NCI-H146 (cell line): ENCODE measurements at places on chromosomes 13 and 19.

DNA sequence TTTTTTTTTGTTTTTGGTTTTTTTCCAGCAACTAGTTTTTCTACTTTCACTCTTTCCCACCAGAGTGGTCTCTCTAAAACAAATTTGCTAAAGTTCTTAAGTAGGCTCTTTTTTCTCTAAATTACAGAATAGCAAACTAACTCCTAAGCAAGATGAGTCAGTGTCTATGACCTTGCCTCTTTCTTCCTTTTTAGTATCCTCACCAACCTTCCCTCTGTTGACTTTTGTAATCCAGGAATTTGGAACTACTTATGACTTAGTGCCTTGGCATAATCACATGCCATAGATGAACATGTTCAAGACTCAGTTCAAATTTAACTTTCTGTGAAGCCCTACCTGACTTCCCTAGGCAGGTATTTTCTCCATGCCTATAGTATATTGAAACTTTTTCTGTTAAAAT, 32.3 kb upstream of the AKAP11 start:
- no peak for DNase-seq

- DNase-seq: peak; percentile 85
Measured at GRCh38 chr13:95301183-95301967, at the start of gene ABCC4. TSS of gene ABCC4 (minus strand) at chr13:95301451. CDS start at chr13:95301314, 137 bp downstream.

DNA sequence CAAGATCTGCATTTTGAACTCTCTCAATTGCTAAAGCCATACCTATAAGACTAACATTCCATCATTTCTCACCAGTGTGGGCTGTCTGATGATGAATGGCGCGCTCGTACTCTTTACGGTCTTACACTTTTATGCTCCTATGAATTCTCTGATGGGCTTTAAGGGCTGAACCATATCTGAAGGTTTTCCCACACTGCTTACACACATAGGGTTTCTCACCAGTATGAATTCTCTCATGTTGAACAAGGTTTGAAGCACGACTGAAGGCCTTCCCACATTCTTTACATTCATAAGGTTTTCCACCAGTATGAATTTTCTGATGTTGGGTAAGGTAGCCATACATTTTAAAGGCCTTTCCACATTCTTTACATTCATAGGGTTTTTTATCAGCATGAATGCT, 18.8 kb upstream of the ZNF607 start:
- no peak for DNase-seq

- DNase-seq: no peak
Measured at GRCh38 chr19:55902080-55902751, 29.9 kb downstream of the NLRP13 start.

DNA sequence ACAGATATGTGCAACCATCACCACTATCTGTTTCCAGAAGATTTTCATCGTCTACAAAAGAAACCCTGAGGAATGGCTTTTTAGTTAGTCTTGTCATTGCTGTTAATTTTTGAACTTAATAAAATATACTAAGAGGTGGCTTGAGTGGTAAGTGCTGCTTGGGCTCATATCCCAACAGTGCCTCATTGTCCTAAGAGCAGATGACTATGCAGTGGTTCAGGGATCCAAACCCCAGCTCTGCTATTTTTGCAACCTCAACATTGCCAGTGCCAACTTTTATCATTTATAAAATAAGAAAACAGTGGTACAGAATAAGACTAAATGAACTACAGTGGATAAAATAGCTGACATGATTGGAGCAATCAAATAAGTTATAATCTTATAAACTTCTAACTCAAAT, 123.2 kb upstream of the SLC7A1 start:
- DNase-seq: no peak

DNA sequence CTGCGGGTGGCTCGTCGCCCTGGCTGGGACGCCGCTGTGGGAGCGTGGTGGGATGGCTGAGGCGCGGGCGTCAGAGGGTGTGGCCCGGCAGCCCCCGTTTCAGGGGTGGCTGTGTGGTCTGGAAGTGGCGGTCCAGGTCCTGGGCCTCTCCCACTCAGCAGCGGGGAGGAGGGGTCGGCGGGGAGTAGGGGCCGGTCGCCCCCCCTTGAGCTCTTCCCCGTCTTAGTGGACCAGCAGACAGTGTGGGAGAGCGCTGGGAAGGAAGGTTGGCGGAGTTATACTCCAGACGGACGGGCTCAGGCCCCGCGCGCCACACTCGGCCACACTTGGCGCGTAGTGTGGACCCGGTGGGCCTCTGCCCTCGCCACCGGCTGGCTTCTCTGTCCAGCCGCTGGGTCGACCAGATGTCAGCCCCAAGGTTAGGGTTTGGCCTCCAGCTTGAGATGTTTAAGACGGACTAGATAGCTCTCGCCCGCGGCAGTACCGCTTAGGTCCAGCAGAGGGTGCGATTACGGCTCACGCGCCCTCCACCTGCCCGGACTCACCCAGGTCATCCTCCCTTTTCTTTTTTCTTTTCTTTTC, 21.7 kb upstream of the ZNF429 start:
- DNase-seq: no peak

GRCh38 chr13:20534038-20534608, 8.5 kb upstream of the CRYL1 start:
- DNase-seq: no peak

GRCh38 chr13:74986609-74987008, 495.4 kb downstream of the TBC1D4 start:
- DNase-seq: no peak

DNA sequence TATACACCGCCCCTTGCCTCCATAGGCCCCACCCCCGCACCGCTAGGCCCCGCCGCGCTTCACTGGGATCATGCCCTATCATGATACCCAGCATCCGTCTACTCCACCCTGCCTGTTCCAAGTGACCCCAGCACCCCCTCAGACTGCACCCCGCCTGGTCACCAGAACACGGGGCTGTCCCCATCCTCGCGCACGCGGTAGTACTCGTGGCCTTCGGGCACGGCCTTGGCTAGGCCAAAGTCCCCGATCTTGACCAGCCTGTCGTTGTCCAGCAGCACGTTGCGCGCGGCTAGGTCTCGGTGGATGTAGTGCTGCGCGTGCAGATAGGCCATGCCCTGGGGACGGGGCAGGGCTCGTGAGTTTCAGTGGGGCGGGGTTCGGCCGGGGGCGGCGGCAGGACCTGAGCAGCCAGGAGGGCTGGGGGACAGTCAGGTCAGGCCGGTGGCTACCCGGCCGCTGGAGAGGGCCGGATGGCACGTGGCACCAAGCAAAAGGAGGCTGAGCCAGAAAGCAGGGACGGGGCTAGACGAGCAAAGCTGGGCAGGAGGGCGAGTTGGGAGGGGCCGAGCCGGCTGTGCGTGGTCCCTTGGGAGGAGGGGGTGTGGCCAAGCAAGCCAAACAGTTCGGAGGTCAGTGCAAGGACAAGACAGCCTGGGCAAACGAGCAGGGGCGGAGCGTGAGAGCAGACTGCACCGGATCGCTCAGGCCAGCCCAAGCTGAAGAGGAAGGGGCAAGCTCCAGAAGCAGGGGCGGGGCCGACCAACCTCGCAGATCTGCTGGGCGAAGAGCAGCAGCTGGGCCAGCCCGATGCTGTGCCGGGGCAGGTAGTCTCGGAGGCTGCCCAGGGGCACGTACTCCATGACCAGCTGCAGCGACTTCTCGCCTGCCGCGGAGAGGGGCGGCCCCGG, 13.6 kb upstream of the ICAM3 start:
- DNase-seq: no peak

GRCh38 chr13:75670496-75670895, 34.4 kb downstream of the LMO7 start:
- DNase-seq: no peak

GRCh38 chr13:61128850-61129645, 286.6 kb downstream of the PCDH20 start:
- peak; percentile 8 for DNase-seq

GRCh38 chr13:95535243-95535642, 17.3 kb upstream of the CLDN10 start:
- DNase-seq: peak; percentile 41

GRCh38 chr19:7778081-7778480, 15.0 kb downstream of the CLEC4M start:
- no peak for DNase-seq

DNA sequence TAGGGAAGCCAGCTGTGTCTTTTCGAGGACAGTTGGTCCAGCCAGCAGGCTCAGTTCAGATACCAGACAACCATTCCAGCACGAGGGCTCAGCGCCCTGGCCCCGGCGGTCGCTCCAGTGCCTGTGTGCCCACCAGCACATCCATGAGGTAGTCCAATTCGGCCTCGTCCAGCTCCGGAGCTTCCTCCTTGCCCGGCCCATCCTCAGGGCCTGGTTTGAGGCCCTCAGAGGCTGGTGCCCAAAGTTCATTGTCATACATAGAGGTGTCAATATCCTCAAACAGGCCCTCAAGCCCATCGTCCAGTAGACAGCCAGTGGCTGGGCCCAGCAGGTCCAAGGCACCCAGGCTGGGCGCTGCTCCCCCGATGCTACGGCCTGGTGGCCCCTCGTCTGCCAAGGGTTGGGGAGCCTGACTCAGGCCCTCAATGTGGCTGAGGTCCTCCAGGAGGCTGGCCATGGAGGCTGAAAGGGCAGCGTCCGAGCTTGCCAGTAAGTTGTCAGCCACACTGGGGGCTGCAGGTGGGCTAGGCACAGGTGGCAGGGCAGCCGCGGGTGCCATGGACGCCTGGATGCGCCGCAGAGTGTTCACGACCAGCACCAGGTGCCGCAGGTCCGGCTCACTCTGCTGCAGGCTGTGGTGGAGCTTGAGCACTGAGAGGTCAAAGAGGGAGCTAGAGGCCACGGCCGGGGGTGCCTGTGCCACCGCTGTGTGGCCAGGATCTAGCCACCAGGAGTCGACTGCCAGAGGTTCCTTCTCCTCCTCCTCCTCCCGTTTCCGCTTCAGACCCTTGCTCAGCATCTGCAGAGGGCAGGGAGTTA, 2.8 kb downstream of the SERTAD1 start:
- no peak for DNase-seq

DNA sequence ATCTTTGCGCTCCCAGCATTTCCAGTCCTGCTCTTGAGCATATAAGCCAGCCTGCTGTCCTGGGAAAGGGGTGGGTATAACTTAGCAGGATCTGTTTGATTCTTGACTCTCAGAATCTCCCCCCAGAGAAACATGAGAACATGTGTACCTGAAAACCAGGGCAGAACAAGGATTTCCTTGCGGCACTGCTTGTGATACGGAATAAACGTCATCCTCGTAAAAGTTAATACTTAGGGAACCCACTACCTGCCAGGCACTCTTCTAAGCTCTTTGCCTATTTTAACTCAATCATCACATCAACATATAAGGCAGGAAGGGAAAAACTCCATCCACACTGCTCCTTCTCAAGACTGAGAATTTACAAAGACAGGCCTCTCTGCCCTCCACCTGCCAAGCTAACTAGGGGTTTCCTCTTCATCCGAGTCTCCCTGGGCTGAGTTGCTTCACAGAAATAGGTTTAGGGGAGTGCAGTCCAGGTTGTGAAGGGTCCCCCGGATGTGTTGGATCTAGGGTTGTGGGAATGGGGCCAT, 1.1 kb downstream of the ZNF653 start:
- DNase-seq: no peak

DNA sequence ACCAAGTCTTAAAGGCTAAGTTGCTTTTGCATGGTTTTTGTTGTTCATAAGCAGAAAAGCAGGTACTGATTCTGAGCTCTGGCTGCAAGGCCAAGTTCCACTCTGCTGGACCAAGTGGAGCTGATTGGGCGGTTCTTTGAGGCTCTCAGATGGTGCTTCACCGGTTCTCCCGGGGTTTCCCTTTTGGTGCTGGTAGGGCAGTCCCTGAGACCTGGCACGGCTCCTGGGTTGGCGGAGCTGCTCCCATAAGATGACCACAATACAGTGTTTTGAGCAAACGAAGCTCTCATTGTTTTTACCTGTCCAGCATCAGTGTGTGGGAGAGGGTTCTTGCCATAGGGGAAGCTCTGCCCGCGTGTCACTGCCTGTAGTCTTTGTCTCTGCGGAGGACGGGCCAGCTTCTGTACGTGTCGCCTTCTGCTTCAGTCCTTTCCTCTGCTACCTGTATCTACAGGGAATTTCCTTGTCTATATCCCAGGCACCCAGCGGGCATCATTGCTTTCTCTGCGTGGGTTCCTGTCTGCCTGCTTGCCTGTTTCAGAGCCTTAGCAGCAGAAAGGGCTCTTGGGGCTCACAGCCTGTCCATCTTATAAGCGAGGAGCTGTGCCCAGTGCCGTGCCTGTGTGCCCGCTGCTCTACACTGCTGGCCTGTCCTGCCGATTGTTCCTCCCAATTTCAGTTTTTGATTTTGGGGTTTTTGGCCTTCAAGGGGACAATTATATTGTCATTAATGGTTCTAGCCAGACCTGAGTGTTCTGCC, 2.3 kb downstream of the U2AF2 start:
- no peak for DNase-seq

- no peak for DNase-seq
Measured at GRCh38 chr13:20967340-20967739, 64.8 kb upstream of the XPO4 start.

GRCh38 chr19:19388568-19389555, 16.6 kb upstream of the GATAD2A start:
- DNase-seq: no peak

- DNase-seq: no peak
Measured at GRCh38 chr19:45251452-45252354, 632 bp downstream of the MARK4 start.

- no peak for DNase-seq
Measured at GRCh38 chr13:48121733-48122132, 26.8 kb upstream of the MED4 start.

GRCh38 chr13:106498571-106498970, 36.9 kb downstream of the EFNB2 start:
- no peak for DNase-seq

- no peak for DNase-seq
Measured at GRCh38 chr19:48878196-48879024, 6.2 kb downstream of the PPP1R15A start.

GRCh38 chr19:45879055-45879454, 6.9 kb downstream of the IRF2BP1 start:
- no peak for DNase-seq

DNA sequence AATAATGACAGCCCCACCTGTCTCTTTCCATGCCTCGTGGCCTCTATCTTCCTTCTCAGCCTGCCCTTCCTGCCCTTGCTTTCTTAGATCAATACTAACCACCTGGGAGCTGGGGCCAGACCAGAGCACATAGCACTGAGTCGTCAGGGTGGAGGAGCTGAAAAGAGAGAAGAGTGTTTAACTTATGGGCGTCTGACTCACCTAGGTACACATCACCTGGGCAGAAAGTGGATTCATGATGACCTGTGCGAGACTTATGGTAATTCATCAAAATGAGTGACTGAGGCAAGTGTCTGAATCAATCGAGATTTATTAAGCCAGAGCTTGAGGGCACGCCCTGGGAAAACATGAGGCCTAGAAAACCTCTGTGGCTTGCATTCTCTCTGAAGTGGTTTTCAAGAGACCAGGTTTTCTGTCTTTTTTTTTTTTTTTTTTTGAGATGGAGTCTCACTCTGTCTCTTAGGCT, 19.2 kb downstream of the CEACAM6 start:
- DNase-seq: peak; percentile 84
